Right atrium auricular region (tissue), 2 donors: ENCODE measurements at places on chromosomes 4 and X. TPM values are rescaled to one million over a fixed set of nuclear protein-coding genes. Genes with fewer than 3 reads are reported as not detected.

- no peaks in the 10 kb centered on the region for H3K36me3 ChIP-seq
- H3K27me3 ChIP-seq = no peaks in the 10 kb centered on the region
- H3K27ac ChIP-seq = no peak overlapping the region
- H3K4me3 ChIP-seq = no peak overlapping the region
- no peaks in the 10 kb centered on the region for H3K4me1 ChIP-seq
- no peak for DNase-seq
These were observed 25.6 kb upstream of the DAPP1 start for GRCh38 chr4:99790796-99791617.

Gene GLOD5
- total RNA-seq = not detected

Gene PPARGC1A
- total RNA-seq = 41.6 TPM

DNA sequence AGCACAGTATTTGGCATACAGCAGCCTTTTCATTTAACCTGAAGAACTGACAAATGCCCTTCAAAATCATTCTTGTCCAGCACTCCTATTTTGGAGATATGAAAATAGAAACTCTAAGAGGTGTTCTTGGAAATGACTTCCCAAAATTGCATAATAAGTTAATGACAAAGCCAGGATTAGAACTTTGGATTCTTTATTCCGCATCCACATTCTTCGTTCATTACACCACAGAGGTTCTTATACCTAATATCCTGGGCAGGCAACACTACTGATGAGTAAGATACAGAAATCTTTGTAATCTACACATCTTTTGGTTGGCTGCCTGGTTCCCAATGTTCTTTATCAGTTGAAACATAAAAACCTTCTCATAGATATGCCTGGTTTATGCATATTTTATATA is 5.9 kb downstream of the COL25A1 start:
- no peak for DNase-seq
- no peaks in the 10 kb centered on the region for H3K4me1 ChIP-seq

Gene TEX11
- not detected for total RNA-seq

DNA sequence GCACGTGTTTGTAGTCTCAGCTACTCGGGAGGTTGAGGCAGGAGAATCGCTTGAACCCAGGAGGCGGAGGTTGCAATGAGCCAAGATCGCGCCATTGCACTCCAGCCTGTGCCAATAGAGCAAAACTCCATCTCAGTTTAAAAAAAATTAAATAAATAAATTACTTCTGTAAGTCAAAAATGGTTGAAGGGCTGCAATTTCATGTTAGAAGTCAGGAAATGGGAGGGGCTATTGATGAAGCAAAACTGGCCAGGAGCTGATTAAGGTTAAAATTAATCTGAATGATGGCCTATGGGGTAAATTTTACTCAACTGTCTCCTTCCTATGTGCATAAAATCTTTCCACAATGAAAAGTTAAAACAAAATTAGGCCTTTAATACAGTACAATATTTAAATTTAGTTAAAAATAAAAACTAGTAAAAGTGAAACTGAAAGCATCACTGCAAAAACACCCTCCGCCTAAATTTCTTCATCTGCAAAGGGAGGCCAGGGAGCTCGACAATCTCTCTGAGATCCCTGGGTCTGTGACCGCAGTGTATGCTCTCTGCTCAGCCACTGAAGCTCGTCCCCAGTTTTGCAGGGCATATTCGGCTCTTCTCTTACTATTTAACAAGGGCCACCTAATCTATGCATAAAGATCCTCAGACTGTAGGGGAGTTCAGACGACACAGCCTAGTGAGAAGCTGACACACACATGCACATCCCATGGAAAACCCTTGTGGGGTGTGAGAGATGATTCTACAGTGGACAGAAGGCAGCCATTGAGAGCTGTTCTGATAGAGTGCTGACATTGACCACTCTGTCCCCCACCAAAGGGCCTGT is 57.2 kb downstream of the IRF2 start:
- peak overlapping the region; percentile 51 for H3K27ac ChIP-seq
- no peaks in the 10 kb centered on the region for H3K4me1 ChIP-seq
- no peak for DNase-seq
- H3K27me3 ChIP-seq = no peaks in the 10 kb centered on the region

DNA sequence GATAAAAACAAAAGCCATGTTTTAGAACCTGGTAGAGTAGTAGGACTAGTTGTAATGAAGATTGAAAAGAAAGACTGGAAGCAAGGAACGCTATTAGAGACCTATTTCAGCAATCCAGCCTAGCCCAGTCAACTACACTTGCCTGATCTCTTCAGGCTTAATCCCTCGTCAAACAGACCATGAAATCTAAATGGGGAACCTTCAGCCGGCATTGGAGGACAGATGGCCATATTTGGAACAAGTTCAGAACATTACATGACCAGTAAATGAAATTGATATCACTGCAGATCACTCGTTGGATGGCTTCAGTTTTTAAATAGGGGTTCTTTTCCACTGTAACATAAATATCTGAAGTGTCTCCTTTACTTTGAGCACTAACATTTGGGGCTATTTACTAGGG is 84.8 kb upstream of the WDR44 start:
- no peak overlapping the region for H3K27ac ChIP-seq
- no peaks in the 10 kb centered on the region for H3K27me3 ChIP-seq
- H3K36me3 ChIP-seq = no peaks in the 10 kb centered on the region
- no peak for DNase-seq
- H3K4me3 ChIP-seq = no peak overlapping the region
- H3K4me1 ChIP-seq = no peaks in the 10 kb centered on the region

DNA sequence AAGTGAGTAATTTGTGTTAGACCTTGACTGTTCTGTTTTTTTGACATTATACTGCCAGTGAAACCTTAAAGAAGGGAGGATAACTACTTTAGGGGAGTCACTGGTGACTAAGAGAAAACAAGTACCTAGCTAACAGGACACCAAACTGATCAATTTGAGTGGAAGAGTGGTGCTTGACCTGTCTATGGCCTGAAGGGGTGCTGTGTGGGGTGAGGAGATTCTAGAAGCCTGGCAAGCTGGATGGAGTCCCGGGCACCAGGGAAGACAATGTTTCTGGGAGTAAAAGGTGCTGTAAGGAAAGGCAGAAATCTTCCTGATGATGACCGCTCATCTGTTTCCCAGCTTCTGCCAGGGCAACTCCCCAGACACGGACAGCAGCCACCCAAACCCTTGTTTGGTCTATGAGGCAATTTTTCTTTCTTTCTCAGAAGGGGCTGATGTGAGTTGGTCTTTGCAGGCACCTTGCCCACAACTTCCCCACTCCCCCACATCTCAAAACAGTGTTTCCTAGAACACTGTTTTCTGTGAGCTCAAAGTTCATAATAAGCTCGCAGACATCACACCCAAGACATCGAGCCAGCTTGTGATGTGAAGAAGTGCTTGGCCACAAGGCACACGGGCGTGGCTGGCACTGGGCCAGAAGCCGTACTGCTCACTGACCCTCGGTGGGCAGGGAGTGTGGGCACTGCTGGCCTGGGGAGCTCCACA is 4.6 kb downstream of the TXK start:
- H3K27ac ChIP-seq = peak overlapping the region; percentile 84
- no peaks in the 10 kb centered on the region for H3K4me1 ChIP-seq
- no peaks in the 10 kb centered on the region for H3K36me3 ChIP-seq
- DNase-seq = no peak

DNA sequence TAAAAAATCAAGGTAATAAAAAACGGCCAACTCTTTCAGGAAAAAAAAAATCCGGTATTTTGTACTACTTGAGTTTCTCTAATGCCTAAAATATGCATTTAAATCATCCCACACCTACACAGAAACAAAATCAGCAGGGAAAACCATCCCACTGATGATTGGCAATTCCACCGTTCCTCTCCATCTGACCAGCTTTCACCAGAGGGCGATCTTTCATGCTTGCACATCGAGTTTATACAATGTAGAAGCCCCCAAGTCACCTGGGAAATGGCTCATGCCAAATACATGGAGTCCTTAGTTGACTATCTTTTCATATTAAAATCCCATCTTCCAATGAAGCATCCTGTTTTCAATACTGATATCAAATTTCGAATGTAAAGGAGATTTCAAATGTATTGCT is 69.2 kb downstream of the PTCHD1 start:
- DNase-seq = no peak
- no peak overlapping the region for H3K27ac ChIP-seq
- no peak overlapping the region for H3K4me3 ChIP-seq
- H3K4me1 ChIP-seq = no peaks in the 10 kb centered on the region
- H3K36me3 ChIP-seq = no peaks in the 10 kb centered on the region

DNA sequence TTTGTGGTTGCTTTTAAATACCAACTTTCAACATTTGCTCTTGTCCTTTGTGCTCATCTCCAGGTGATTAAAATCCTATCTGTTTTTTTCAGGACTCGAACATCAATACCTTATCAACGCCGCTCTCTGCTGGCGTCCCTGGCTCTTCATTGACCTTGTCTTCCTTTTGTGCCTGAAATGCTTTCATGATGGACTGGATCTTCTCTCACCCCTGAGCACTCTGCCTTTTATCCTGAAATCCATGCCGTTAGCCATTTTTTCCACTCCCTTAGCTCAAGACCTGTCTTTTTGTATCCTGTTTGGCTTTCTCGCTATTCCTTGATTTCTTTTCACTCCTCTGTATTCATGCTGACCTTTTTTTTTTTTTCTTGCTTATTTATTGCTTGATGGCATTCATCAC is 549.5 kb upstream of the CPEB2 start:
- no peaks in the 10 kb centered on the region for H3K27me3 ChIP-seq
- H3K36me3 ChIP-seq = no peaks in the 10 kb centered on the region
- DNase-seq = no peak
- no peak overlapping the region for H3K4me3 ChIP-seq

DNA sequence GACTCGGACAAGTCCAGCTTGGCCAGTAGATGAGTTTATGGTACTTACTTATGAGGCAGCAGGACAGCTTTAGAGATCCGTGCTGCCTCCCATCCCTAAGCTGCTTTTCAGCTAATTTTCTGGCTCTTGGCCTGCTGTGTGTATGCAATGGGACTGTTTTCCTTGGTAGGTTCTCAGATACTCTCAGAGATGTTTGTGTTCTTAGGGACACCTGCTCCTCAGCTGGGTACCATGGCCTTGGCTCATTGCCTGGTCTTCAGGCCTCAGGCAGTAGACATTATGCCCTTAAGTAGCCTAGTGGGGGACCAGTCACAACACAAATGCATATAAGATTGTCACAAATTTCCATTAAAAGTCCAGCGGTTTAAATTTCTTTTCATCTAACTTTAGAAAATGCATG is 688.0 kb downstream of the PCDH7 start:
- H3K27me3 ChIP-seq = no peaks in the 10 kb centered on the region
- no peak overlapping the region for H3K27ac ChIP-seq
- no peak overlapping the region for H3K4me3 ChIP-seq
- no peak for DNase-seq
- no peaks in the 10 kb centered on the region for H3K4me1 ChIP-seq

DNA sequence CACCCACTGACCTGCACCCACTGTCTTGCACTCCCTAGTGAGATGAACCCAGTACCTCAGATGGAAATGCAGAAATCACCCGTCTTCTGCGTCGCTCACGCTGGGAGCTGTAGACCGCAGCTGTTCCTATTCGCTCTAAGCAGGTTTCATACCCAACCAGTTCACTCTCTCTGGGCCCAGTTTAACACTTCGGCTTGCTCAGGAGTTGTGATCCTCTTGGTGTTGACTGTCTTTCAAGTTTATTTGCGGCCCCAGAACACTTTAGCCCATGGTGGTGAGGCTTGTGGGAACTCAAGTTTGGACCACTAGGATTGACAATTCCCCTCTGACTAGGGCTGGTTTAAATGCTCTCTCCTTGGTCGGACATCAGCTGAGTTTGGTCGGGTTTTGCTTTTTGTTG is 147.0 kb downstream of the DACH2 start:
- H3K4me1 ChIP-seq = no peaks in the 10 kb centered on the region
- no peak for DNase-seq
- H3K4me3 ChIP-seq = no peak overlapping the region
- H3K27me3 ChIP-seq = no peaks in the 10 kb centered on the region
- no peak overlapping the region for H3K27ac ChIP-seq
- H3K36me3 ChIP-seq = no peaks in the 10 kb centered on the region

Gene RNF175
- total RNA-seq = 10.2 TPM

Gene GRIA3
- 0.74 TPM for total RNA-seq

DNA sequence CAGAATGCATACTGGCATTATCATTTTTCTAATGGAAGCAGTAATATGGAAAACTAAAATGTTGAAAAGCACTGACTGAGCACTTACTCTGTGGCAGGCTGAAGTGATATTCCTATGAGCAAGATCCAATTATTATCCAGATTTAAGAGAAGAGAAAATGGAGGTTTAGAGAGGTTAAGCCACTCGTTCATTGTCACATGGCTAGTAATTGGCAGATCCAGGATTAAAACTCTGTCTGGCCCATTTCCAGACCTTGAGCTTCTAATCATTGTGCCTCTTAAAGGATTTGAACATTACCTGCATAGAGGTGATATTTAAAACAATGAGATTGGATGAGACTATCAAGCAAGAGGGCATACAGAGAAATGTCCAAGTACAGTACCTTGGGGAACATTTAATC is 80.6 kb downstream of the MFAP3L start:
- DNase-seq = no peak
- H3K4me3 ChIP-seq = no peak overlapping the region
- H3K36me3 ChIP-seq = no peaks in the 10 kb centered on the region
- H3K4me1 ChIP-seq = no peaks in the 10 kb centered on the region

- DNase-seq = no peak
- H3K4me1 ChIP-seq = no peaks in the 10 kb centered on the region
- H3K27me3 ChIP-seq = peaks cover 55% of the 10 kb centered on the region
- no peaks in the 10 kb centered on the region for H3K36me3 ChIP-seq
- H3K4me3 ChIP-seq = no peak overlapping the region
These were observed 4.7 kb downstream of the NKX1-1 start for GRCh38 chr4:1401409-1402020.

DNA sequence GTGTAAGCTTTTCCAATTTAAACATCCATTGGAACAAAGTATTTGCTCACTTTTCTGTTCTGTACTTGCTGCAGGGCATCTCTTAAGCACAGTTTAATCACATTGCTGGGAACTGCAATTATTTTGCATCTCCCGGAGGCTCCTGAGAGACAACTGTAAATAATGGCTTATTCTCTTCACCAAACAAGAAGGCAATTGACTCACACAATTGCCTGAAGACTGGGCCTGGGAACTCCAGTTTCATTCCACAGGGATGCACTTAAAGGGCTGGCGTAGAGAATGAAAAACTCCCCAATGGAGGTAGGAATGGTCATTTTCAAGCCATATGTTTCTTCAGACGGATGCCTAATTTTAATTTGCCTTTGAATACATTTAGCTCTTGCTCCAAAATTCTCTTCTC is 29.5 kb downstream of the TFDP3 start:
- H3K27ac ChIP-seq = no peak overlapping the region
- no peaks in the 10 kb centered on the region for H3K36me3 ChIP-seq
- H3K27me3 ChIP-seq = no peaks in the 10 kb centered on the region
- no peak overlapping the region for H3K4me3 ChIP-seq
